Nucleus accumbens (tissue), 56 donors: ENCODE measurements at places on chromosomes 6 and 20.

- DNase-seq, result no peak
Observed at GRCh38 chr6:149334201-149334600, 16.7 kb downstream of the TAB2 start.

- no peak for DNase-seq
Observed at GRCh38 chr6:157059781-157060180, 263.5 kb downstream of the TMEM242 start.

GRCh38 chr6:123909989-123910388 lies 106.3 kb downstream of the NKAIN2 start:
- DNase-seq, result no peak

DNA sequence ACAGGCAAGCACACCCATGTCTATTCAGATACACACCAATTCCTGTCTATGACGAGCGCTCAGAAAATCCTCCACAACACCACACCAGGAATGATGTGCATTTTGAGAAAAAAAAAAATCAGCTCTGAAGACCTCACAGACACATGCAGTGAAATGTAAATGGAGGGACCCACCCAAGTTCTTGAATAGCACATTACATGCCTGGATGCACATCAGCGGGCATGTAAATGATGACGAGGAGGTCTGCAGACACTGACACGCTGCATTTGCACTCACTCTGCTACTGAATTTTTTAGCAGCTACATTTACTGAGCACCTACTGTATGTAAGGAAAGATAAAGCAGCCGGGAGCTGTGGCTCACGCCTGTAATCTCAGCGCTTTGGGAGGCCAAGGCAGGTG lies 14.7 kb downstream of the NRSN2 start:
- DNase-seq, result no peak

- DNase-seq, result no peak
Observed at GRCh38 chr6:136251394-136251793, 1.3 kb upstream of the MTFR2 start.

GRCh38 chr6:105509506-105510331 lies 106.8 kb upstream of the PREP start:
- DNase-seq, result no peak

DNA sequence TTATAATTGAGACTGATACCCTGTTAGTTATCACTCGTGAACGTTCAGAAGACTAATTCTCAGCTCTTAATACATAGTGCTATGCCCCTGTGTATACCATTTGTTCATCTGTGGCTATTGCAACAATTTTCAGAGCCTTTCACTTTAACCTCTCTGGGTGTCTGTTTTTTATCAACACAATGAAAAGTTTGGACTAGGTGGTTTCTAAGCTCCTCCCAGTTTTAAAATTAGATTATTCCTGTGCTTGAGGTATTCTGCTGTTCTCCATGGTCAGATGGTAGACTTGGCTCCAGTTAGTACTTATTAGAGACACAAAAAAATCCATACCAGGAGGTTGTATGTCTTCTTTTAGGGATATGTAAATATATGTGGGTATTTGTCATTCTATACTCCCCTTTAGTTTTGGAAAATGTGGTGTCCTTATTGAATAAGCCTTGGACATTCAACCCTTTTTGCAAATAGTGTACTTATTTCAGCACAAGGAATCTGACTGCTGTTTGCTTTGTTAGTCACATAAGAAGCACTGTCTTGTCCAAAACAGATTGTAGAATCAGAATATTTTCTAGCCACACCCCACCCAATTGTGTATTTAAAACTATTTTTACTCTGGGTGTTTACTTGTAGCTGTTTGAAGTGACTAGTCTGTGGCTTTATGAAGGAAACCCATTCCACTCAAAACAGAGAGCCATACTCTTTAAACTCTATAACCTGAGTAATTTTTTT lies 2.0 kb upstream of the COL10A1 start:
- no peak for DNase-seq

GRCh38 chr6:6546318-6547109 lies 42.0 kb upstream of the LY86 start:
- peak; percentile 22 for DNase-seq

DNA sequence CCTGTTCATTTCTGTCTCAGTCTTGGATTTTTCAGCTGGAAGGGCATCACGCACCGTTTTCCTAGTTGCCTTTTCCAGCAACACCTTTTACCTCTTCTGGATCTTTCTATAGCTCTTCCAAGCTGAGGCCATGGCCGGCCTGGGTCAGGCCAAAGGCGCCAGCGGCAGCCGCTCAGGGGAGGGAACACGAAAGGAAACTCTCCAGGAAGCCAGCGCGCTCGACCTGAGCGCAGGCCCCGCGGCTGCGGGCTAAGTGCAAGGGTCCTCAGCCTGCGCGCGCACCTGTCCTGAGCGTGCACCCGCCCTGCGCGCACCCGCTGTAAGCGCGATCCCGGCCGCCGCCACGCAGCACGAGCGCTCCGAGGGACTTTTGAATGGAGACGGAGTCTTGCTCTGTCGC lies 43.8 kb upstream of the TMEM181 start:
- DNase-seq, result no peak

- DNase-seq, result no peak
Observed at GRCh38 chr6:167957626-167958025, 39.8 kb upstream of the KIF25 start.

GRCh38 chr6:134282816-134283215 lies 35.1 kb downstream of the SGK1 start:
- no peak for DNase-seq

DNA sequence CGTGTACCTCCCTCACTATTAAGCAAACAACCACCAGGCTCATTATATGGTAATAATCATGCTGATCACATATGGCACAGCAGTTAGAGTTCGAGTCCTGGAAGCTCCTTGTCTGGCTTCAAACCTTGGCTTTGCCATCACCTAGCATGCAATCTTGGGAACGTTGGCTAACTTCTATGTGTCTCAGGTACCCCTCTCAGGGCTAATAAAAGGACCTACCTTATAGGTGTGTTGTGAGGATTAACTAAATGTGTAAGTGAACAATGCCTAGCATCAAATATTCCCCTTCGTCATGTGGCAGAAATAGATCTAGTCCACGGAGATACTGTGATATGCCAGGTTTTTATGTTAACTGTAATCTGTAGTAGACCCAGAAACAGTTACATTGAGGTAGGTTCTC lies 10.4 kb downstream of the CYP24A1 start:
- DNase-seq, result no peak

DNA sequence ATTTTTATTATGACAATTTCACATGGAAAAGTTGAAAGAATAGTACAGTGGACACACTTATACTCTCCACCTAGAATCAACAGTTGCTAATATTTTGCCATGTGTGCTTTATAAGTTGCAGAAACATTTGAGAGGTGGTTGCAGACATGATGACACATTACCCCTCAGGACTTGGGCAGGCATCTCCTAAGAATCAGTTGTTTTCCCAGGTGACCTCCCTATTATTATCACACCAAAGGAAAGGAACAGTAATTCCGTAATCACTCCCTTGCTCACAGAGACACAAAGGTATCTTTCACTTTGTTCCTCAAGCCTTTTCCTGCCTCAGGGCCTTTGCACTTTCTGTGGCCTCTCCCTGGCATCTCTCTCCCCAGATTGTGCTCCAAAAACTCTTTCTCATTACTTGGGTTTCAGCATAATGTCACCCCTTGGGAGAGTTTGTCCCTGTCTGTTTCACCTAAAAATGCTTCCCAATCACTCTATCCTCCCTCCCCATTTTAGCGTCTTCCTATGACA lies 5.9 kb upstream of the SULF2 start:
- no peak for DNase-seq

- DNase-seq, result no peak
Observed at GRCh38 chr6:27888566-27888965, 23.6 kb downstream of the OR2B2 start.

- no peak for DNase-seq
Observed at GRCh38 chr20:31566658-31567379, 38.3 kb upstream of the ID1 start.

DNA sequence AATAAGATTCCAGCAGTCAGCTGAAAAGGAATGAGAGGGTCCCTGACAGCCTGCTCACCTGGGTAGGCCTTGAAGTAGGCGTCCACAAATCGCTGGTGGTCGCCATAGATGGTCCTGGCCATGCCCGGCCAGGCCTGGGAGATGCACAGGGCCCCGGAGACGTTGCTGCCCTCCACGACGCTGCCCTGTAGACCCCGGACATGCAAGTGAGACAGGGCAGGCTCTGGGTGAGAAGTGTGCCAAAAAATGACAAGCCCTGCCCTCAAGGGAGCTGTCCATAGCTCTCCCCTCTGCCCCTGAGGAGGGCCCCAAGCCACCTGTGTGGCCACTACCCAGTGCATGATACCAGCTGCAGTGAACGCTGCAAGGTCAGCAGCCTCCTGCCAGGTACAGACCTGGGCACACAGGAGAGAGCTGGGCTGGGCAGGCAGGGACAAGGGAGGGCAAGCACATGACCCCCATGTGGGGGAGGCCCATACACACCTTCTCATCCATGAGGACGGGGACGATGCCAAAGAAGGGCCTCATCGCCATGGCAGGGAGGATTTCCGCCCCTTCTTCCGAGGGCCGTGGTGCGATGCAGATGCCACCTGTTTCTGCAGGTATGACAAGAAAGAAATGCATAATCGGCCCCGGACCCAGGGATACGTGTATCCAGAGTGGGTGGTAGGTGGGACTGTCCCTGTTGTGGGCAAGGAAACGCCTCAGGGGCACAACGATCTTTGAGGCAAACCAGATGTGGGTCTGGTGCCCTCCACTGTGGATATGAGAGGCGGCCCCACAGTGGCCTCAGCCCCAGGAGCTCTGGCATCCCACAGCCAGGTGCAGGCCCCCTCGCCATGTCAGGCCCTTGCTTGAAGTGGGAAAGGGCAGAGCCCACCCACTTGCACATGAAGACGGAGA lies 21.2 kb upstream of the APMAP start:
- DNase-seq, result no peak
